D721Med (cell line): ENCODE measurements at places on chromosomes 12 and 14.

- no peak for DNase-seq
These were observed 32.7 kb downstream of the PPP4R3A start for GRCh38 chr14:91477388-91477787.

DNA sequence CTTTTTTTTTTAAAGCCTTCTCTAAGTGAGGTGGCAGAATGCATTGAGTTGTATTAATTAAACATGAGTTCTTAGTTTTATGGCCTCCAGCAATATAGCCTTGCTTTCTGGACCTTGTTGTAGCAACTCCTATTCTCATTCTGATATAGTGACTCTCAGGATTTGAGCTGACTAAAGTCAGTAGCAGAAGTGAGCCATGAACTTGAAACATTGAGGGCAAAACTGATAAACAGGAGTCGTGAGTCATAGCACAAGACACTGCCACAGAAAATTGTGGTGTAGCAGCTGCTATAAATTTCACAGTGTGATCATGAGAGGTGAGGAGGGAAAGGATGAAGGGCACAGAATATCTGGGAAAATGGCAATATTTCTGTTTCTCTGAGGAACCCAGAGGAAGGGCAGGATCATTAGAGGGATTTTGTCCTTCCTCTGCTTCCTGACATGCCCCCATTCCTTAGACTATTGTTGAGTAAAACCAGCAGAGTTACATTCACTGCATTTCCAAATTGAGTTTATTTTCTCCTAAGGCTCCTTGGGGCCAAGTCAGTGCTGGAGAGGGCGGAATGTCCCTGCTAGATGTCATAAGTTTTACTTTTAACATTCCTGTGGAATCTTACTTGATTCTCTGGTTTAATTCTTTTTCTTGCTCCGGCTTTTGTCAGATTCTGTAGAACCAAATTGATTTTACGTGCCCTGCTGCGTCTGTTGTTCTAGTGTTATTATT lies 7.5 kb downstream of the KLRG1 start:
- no peak for DNase-seq

GRCh38 chr12:91732086-91732485 lies 413.6 kb downstream of the BTG1 start:
- DNase-seq = no peak

GRCh38 chr12:72304751-72305150 lies 32.6 kb downstream of the TRHDE start:
- no peak for DNase-seq

- DNase-seq = no peak
These were observed 660.9 kb upstream of the LMO3 start for GRCh38 chr12:17266856-17267255.
